ENCODE measurements at places on chromosomes 1 and 21. TPM values are rescaled to one million over a fixed set of nuclear protein-coding genes. Genes with fewer than 3 reads are reported as not detected.
A peak's percentile ranks its signal among the peaks of the same experiment; 100 is the strongest.

DNA sequence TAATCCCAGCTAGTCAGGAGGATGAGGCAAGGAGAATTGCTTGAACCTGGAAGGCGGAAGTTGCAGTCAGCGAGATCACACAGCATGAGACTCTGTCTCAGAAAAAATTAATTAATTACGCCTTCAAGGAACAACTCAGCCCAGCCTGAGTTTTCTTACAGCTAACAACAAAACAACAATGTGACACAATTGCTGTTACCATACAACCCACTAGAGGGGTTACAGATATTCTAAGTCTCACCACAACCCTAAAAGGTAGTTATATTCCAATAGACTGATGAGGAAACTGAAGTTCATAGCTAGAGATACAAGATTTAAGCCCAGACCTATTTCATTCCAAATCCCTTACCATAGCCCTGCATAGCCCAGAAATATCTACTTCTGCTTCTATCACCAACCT is 2.9 kb upstream of the LRRC8C start:
- no peak for ATAC-seq

- ATAC-seq = peak; percentile 67
Measured at GRCh38 chr1:208135354-208135753, 108.8 kb downstream of the PLXNA2 start.

- ATAC-seq = no peak
Measured at GRCh38 chr1:228751360-228752098, 16.2 kb downstream of the RHOU start.

GRCh38 chr1:247747616-247748015 is 325 bp downstream of the OR14A2 start:
- no peak for ATAC-seq

GRCh38 chr1:10386761-10387676 is 11.8 kb upstream of the PGD start:
- peak; percentile 50 for ATAC-seq

DNA sequence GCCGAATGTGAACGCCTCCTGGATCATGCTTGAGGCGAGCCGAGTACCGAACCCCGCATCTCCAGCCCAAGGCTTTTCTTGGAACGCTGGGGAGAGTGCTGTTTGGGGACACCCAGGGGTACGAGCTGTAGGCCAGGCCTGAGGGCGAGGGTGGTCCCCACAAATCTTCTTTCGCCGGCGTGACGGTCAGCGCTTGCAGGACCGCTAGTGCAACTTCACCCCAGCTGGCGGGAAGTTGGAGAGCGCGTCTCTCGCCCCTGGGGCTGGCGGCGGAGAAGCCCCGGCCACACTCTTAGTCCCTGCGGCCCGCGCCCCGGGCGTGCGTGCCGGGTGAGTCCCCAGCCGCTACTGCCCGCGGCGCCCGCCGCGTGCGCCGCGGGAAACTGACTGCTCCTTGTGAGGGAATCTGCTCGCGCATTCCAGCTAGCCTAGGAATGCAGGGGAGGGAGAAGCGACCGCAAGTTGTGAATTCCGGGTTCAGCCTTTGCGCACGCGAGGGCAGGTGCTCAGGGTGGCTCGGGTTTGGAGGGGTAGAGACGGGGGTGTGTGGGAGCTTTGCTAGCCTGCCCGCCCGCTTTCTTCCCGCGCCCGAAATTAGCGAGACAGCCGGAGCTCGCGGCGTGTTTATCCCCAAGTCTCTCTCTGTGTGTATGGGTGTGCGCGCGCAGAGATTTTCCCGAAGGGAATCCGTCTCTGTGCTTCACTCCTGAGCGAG is 884 bp downstream of the LHX4 start:
- ATAC-seq = peak; percentile 8

DNA sequence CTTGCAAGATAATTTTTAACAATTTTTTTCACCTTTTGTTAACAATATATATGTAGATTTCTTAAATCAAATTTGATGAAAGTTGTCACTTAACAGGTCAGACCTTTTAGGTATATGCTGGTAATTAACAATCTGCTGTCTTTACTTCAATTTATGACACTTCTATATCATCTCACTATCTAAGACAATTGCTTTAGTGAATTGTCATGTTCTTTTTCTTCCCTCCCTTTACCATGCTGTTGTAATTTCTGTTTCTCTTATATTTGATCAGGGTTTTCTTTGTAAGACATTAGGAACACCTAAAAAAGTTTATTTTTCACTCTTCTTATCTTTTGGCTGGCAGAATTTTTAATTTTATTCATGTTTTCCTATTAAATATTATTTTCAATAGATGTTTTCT is 2.0 kb downstream of the IFI16 start:
- no peak for ATAC-seq

DNA sequence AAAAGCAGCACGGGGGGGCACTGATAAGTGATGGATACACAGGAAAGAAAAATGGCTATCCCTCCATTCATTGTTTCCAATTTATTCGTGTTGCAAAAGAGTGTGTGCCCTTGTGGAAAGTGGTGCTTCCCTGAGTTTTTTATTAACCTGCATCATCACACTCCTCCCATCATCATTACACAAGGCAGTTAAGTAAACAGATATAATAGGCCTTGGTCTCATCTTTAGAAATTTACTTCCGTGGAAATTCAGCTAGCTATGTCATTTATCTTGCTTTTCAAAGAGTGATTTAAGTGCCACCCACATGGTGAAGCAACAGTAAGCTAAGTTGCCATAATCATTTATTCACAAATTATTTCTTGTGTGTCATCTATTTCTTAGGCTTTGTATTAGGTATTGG is 473.3 kb downstream of the NEGR1 start:
- ATAC-seq = no peak

DNA sequence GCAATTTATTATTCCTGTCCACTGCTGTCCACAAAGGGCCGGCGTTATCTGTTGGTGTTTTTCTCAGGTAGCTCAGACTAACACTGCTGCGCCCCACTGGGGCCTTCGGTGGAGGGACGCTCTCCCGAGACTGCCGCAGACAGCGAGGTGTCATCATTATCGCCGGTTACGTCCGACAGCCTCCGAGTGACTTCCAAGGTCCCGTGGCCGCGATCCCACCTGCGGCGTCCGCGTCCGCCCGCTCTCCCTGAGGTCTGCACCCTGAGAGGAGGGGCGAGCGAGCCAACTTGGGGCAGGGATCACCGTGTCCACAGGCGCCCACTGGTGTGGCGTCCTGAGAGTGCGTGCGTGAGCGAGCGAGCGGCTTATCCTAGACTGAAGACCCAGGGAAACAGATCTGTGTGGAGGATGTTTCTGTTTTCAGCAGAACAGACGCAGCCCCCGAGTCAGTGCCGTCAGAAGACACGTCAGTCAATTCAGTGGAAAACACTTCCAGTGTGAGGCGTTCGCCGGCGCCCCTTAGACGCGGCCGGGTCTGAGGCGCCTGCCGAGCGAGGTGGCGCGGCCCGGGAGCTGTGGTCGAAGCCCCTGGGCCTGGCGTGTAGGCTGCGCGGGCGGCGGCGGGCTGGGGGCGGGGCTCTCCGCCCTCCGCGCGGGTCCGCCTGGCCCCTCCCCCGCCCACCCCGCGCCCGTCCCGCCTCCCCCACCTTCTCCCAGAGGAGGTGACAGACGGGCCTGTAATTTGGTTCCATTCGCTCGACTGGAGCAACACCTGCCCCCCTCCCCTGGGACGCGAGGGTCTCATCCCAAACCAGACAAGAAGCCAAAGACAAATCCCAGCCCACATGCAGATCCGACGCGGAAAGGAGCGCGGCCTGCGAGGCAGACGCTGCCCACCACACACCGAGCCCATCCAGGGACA is 12.6 kb downstream of the NHLH2 start:
- peak; percentile 34 for ATAC-seq

DNA sequence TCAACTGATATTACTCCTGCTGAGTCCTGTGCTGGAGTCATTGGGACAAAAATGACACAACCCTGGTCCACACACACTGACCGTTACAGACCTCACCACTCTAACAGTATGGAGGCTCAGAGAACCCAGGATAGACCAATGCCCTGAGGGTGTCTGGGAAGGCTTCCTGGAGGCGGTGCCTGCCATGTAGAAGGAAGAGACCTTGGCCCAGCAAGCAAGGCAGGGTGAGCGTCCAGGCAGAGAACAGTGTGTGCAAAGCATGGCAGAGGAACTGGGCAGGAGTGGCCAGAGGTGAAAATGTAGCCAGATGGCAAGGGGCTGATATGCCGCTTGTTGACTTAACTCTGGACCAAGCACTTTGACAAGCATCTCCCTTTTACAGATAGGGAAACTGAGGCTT is 85.5 kb downstream of the VWA5B1 start:
- no peak for ATAC-seq

- ATAC-seq = no peak
Measured at GRCh38 chr1:243646841-243647240, 203.2 kb downstream of the AKT3 start.

DNA sequence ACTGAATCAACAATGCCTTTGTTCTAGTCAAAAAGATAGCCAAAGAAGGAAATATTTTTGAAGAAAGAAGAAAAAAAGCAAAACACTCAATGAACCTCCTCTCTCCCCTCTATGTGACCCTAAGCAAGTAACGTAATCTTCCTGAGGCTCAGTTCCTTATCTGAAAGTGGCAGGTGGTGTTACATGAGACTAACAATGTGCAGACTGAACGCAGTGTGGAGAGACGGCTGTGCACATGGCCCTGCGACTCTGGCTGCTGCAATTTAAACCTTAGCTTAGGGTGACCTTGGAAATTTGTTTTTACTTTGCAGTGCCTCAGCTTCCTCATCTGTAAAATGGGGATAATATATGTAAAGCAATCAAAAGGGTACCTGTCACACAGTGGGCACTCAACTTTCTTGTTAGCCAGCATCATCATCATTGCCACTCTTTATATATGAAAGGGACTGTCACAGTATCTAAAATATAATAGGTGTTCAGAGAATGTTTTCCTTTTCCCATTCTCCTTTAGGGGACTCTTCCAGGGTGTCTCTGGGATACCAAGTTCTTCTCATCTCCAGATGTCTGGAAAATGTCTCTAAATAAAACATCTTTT is 100.1 kb upstream of the JUN start:
- no peak for ATAC-seq

GRCh38 chr1:29478151-29478791 is 241.9 kb downstream of the PTPRU start:
- no peak for ATAC-seq

GRCh38 chr21:46431448-46431847 is 27.2 kb upstream of the DIP2A start:
- ATAC-seq = no peak

GRCh38 chr1:148158341-148159003 is 6.4 kb upstream of the NBPF11 start:
- ATAC-seq = no peak

- ATAC-seq = no peak
Measured at GRCh38 chr1:180542838-180543145, 16.0 kb upstream of the OVAAL start.

DNA sequence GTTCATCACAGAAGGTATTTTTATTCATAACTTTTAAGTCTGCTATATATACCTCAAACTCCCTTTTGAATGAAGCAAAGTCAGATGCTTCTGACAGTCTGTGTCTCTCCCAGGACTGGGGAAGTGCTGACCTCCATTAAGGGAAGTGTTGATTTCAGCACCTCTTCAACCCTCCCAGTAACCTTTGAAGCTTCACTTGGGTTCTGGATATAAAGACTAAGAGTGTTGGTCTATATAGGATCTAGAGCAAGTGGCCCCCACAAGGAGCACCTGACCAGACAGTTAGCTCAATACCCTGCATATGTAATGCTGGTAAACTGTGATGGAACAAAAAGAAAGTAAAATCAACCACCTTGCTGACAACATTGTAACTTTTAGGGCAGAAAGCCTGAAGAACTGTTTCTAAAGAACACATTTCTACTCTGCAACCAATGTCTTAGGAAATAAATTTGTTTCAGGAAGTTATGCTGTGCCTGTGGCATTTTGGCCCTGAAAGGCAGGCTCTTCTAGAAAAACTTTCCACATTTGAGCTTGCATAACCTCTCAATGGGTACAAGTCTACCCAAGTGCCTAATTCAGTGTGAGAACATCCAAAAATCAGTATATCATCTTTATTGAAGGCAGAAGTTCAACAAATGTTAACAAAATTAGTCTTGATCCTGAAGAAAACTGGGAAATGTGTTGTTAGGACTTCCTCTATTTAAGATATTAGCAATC is 865 bp upstream of the PTPN22 start:
- ATAC-seq = no peak

GRCh38 chr1:97254731-97255463 is 533.3 kb downstream of the PTBP2 start:
- no peak for ATAC-seq

- ATAC-seq = peak; percentile 75
Measured at GRCh38 chr1:89005286-89006151, 13.1 kb upstream of the KYAT3 start.

DNA sequence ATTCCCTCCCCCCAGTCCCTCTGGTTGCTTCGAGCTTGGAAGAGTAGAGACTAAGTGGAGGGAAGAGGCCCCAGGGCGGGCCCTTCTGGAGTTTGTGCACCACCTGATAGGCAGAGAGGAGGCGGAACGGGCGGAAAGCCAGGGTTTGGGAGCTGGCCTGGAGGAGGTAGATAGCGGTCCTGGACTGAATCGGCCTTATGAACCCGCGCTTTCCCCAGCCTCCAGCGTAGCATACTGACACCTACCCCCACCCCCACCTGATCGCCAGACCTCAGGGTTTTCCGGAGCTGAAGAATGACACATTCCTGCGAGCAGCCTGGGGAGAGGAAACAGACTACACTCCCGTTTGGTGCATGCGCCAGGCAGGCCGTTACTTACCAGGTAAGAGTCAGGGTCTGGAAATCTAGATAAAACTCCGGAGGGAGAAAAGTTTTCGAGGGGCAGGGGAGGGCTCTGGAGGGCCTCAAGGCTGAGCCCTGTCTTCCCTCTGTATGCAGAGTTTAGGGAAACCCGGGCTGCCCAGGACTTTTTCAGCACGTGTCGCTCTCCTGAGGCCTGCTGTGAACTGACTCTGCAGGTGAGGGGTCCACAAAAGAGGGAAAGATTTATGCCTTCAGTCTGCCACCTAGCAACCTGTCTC is 705 bp downstream of the UROD start:
- peak; percentile 30 for ATAC-seq

DNA sequence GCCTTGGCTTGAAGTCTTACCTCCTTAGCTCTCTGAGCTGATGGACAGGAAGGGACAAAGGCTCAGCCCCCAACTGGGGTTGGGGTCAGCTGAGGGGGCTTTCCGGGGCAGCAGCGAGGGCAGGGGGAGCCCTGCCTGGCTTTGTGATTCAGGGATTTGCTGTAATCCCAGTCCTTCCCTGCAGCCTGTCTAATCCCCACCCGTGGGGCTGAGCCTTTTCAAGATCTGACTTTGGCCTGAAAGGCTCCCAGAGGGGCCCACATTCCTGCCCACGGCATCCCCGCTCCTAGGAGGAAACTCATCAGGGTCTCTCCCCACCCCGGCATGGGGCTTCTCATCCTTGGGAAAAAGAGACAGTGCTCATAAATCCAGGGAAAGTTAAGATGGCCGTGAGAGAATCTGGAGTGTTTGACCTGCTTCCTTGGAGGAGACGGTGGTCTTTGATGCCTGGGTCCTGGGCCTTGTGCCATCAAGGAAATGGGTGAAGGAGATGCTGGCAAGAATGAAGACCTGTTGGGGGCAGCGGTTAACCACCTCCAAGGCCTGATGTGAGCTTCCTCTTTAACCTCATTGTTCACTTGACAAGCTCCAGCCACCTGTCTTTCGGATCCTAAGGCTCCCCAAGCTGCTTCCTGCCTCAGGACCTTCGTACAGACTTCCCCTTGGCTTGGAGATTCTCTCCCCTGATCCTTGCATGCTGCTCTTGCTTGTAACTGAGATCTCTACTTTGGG is 83.1 kb upstream of the WNT4 start:
- ATAC-seq = no peak

Gene SUSD4
- total RNA-seq = 42.2 TPM

Gene CD247
- total RNA-seq = 0.80 TPM

Gene CELA3B
- total RNA-seq = not detected

Gene FCRL5
- 0.72 TPM for total RNA-seq

Gene OPTC
- not detected for total RNA-seq

Gene FAM43B
- 0.12 TPM for total RNA-seq

Gene ETV3
- total RNA-seq = 40.7 TPM

Gene SLC16A4
- total RNA-seq = 0.44 TPM

Gene C1orf141
- total RNA-seq = not detected

Gene PPP1R12B
- 12.8 TPM for total RNA-seq

Gene IFNLR1
- total RNA-seq = 4.0 TPM

Data from esophagus mucosa (tissue), 1 donor.